H9 (cell line): ENCODE measurements at places on chromosomes 12 and 14. TPM values are rescaled to one million over a fixed set of nuclear protein-coding genes. Genes with fewer than 3 reads are reported as not detected.

DNA sequence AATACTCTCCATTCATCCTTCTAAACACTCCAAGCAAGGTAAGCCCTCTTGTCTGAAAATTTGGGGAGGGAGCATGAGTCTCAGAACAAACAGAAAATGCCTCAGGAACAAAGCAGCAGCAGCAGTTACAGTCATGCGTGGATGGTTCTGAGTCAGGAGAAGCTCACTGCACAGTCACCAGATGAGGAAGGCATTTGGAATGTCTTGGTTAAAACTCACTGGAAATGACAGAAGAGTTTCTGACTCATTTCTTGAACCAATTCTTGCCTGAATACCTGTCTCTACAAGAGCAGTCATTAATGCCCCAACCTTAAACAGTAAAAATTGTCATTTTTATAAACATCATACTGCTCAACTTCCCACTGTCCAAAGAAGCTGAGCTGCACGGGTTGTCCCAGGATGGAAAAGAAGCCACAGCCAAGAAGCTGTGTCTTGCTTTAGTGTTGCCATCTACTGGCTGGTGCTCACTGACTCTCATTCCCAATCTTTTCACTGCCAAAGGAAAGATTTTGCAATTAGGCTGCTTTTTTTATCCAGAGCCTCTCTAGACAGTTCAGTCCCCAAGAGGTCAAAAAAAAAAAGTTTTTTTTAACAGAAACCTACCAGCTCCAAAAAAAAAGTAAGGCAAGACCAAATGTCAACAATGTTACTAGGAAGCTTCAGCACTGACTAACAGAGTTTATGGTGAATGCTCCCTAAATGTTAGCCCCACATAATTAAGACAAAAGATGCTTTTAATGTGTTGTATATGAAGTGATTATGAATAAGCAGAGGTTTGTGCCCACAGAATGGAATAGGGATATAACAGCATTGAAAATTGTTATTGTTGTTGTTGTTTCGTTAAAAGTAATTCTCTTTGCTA, 40.4 kb downstream of the KICS2 start:
- peak; percentile 45 for DNase-seq

GRCh38 chr14:21185491-21185890, 29.6 kb upstream of the OR5AU1 start:
- no peak for DNase-seq

- DNase-seq: no peak
Observed at GRCh38 chr12:101097829-101098580, 112.0 kb downstream of the SLC5A8 start.

KRT83 gene
- total RNA-seq: not detected in 2 replicates

AQP2 gene
- total RNA-seq: not detected in 2 replicates

GRCh38 chr12:60263836-60264493, 668.1 kb downstream of the SLC16A7 start:
- no peak for DNase-seq

GRCh38 chr12:122841544-122842321, 6.5 kb downstream of the HIP1R start:
- peak; percentile 51 for DNase-seq

SERPINA5 gene
- 1.1 and 1.2 TPM in 2 replicates for total RNA-seq

LRP6 gene
- 60.2 and 62.4 TPM in 2 replicates for total RNA-seq

DNA sequence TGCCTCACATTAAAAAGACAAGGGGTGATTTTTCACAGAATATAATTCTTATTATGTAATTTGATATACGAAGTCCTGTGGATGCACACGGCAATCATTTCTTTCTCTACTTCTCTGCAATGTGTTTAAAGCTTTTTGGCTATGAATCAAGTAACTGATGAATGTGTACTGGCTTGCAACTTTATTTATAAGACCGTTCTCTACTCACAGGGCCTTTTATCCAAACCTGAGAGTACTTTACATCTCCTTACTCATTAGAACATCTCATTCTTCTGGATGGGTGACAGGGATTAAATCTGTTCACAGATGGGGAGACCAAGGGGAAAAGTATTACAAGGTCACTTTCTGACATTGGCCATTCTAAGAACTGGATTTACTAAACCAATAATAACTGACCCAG, 215.8 kb upstream of the DIO2 start:
- no peak for DNase-seq

FKBP11 gene
- 40.8 and 43.6 TPM in 2 replicates for total RNA-seq

- DNase-seq: no peak
Observed at GRCh38 chr12:121751749-121752351, 39.3 kb downstream of the TMEM120B start.

DNA sequence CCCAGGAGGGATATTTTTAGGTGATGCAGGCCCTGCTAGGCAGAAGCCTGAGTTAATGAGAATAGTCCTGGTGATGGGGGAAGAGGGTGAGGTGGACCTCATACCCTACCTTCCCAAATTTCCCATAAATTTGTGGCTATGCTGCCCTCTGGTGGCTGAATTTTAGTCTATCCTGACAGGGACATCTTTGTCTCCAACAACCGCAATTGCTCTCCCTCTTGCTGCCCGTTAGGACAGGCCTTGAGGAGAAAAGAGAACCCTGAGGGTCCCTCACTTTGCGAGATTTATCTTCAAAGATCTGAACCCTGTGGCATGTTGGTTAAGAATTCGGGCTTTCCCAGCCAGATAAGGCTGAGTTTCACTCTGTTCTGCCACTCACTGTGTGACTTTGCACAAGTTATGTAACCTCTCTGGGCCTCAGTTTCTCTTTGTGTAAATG, 9.8 kb upstream of the ZNF385A start:
- peak; percentile 78 for DNase-seq

DNA sequence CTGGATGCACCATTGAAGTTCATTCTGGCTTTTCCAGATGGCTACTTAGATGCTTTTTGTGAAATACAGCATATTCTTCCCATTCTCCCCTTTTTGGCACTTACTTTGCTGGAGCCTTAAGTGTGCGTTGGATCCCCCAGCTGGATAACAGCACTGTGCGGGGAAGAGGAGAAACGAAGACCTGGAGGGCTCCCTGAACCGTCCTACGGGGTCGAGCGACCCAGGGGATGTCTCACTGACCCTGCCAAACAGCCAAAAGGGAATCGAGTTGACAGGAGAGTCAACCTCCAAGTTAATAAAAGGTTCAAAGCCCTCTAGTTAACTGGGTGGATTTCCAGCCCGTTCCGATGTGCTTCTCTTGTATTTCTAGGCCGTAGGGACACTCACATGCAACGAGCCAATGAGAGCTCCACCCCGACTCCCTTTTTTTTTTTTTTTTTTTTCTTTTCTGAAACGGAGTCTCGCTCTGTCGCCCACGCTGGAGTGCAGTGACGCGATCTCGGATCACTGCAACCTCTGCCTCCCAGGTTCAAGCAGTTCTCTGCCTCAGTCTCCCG, 1.0 kb upstream of the CAMKK2 start:
- DNase-seq: no peak

DNA sequence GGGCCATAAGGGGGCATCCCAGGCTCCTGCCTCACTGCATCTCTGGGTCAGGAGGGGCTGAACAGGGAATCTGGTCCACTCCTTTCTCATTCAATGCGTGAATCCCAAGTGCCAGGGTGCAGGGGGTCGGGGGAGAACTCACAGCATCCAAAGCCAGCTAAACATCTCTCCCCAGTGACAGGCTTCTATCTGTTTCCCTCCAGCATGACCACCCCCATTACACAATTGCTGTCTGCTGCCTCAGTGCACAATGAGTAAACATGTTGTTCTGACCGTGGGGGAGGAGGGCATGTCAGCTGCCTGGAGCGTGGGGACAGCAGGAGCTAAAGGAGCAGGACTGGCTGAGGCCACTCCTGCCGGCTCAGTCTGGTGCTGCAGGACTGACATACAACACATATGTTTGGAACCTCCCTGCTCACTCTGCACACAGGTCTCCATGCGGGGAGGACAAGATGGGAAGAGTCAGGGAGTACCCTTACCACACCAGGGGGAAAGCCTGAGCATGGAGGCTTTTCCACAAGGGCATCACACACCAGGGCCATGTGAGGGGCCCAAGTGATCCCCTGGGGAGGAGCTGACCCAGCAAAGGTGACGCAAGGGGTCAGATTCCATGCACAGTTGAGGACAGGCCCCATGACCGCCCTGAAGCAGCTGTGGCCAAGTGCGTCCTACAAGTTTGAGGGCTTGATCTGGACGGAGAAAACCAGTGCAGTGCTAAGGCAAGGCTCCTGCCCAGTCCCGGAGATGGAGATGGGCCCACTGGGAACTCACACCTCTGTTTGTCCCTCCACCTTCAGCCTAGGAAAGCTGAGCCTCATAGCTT, 1.4 kb downstream of the TNS2 start:
- no peak for DNase-seq

DNA sequence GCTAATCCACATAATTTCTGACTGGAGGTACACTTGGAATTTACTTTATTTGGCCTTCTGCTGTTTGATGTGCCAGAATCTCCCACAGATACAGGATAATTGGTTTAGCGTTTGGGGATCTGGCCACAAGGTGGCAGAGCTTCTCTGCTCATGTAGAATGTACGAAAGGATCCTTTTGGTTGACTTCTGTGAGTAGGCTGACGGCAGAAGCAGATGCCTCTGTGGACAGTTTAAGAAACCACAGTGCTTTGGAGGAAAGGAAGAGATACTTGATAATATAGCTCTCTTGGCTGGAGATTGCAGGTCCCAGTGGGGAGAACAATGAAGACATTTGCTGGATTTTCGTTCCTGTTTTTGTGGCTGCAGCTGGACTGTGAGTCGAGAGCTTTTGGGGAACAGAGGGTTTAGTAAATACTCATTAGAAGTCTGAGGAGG, 75.3 kb upstream of the OR4E1 start:
- peak; percentile 62 for DNase-seq

GRCh38 chr12:91432089-91432488, 249.5 kb upstream of the DCN start:
- DNase-seq: no peak

GRCh38 chr12:104667139-104667538, 210.4 kb downstream of the CHST11 start:
- no peak for DNase-seq

- DNase-seq: peak; percentile 61
Observed at GRCh38 chr14:53955671-53956426, 776 bp downstream of the BMP4 start.

DNA sequence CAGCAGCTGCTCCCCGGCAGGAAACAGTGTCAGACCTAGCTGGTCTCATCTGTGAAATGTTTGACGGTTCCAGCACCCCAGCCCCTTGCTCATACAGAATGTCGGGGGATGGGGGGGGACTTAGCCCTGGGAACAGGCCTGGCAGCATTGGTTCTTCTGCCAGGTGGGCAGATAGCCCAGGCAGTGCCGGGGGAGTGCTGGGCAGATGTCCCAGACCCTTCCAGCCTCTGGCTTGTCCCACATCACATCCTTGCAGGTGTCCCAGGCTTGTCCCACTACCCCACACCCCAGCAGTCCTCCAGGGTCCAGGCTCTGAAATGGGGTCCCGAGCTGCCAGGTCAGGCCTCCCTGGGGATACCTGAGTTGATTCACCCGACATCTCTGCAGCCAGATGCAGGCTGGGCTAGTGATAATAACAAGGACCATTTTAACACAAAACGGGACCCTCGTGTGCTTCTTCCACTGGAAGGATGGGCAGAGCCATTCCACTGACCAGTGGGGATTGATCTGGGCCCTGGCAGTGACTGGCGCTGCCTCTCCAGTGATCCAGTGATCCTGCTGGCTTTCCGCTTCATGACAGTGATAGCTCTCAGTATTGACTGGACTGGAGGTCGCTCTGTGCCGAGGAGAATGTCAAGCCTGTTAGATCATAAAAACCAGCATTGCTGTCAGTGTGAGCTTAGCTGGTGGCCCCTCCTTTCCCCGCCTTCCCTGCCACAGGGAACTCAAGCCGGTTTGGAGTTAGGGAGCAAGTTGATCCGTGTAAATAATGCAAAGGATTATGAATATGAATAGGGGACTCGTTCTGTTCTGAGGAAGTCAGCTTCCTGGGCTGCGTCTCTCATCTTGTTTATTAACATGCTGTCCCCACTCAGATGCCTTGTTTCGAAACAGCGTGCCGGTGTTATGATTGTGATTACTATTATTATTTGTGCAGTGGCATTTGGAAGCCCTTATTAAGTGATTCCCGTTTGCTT, 180.6 kb downstream of the AACS start:
- DNase-seq: no peak

DNA sequence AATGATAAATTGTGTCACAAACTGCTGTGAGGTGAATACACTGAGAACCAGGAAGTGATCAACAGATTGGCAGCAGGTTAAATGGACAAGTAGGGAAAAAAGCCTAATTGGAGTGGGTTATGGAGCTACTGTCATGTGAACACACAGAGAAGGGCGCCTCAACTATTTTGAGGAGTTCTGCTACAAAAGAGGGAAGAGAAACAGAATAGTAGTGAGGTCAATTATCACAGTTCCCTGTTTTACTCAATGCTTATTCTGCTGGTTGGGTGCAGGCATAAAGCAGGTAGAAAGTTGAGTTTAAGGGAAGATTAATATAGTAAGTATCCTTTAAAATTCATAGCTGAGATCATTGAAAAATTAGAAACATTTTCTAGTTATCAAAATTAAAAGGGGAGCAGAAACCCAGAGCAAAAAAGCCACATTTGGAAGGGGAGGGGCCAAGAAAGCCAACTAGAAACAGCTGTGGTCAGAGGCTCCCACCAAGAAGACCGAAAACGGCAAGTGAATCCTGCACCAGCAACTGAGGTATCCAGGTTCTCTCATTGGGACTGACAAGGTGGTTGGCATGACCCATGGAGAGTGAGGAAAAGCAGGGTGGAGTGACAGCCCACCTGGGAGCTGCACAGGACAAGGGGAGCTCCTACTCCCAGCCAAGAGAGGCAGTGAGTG, 105.7 kb downstream of the ZC3H14 start:
- DNase-seq: no peak

DNA sequence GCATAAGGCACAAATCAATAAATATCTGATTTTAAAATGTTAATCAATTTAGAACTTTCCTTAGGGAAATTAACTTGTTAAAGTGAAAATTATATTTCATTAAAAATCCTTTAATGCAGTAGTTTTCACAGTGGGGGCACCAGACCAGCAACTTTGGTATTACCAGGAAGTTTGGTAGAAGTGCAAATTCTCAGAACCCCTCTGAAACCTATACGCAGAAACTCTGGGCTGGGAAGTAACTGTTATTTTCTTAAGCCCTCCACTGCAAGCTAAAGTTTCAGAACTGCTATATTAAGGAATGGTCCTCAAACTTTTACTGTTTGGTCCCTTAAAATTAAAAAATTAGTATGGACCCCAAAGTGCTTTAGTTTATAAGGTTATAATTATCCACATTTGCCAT, 35.7 kb downstream of the GNPTAB start:
- no peak for DNase-seq

GRCh38 chr14:100864206-100864605, 38.3 kb downstream of the MEG3 start:
- DNase-seq: no peak

DNA sequence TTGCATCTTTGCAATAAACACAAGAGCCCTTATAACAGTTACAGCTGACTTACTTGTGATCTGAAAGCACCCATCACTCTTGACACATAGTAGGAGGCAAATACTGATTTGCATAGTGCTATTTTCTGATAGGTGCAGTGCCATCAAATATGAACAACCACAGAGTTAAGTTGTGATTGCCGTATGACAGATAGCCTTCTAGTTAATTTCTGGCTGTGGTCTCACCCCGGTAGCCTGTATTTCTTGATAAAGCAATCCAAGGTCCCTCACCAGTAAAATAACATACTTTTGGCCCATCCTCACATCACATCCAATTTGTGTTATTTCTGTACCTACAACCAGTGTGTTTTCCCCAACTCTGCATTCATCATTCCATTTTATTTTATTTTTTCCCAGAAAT, 23.3 kb upstream of the STYK1 start:
- DNase-seq: no peak

ASB8 gene
- total RNA-seq: 8.9 and 10.9 TPM in 2 replicates

RAPGEF3 gene
- 5.6 and 7.4 TPM in 2 replicates for total RNA-seq
